ENCODE measurements at places on chromosomes 1 and 21. TPM values are rescaled to one million over a fixed set of nuclear protein-coding genes. Genes with fewer than 3 reads are reported as not detected.
A peak's percentile ranks its signal among the peaks of the same experiment; 100 is the strongest.

DNA sequence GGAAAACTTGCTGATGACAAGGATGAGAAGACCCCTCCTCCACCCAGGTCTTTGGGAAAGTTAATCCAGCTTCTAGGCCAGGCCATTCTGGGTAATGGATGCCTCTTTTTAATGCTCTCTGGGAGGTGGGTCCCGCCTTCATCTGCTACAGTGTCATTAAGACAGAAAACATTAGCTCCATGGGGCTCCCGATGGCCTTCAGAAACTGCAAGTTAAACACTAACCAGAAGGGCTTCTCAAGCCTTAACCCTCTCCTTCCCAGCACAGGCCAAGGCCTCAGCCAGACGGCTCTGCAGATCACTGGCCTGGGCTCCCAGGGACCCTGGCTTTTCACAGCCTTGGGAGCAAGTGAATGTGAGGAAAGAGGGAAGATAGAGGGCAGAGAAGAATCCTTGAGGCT lies 364.9 kb downstream of the MATN1 start:
- no peak overlapping the region for H3K27ac ChIP-seq
- DNase-seq, result no peak
- no peaks in the 10 kb centered on the region for H3K36me3 ChIP-seq
- no peaks in the 10 kb centered on the region for H3K27me3 ChIP-seq
- no peaks in the 10 kb centered on the region for H3K4me1 ChIP-seq

GRCh38 chr1:226877669-226878068 lies 7.3 kb downstream of the PSEN2 start:
- H3K27me3 ChIP-seq, result no peaks in the 10 kb centered on the region
- no peak overlapping the region for H3K27ac ChIP-seq
- peaks cover 21% of the 10 kb centered on the region for H3K4me1 ChIP-seq
- no peak for DNase-seq
- peaks cover 13% of the 10 kb centered on the region for H3K36me3 ChIP-seq

GRCh38 chr1:67674260-67675011 lies 10.6 kb upstream of the GADD45A start:
- no peak overlapping the region for H3K4me3 ChIP-seq
- H3K27me3 ChIP-seq, result no peaks in the 10 kb centered on the region
- peak; percentile 28 for DNase-seq
- H3K36me3 ChIP-seq, result no peaks in the 10 kb centered on the region
- H3K4me1 ChIP-seq, result peaks cover 12% of the 10 kb centered on the region

The SFN gene
- total RNA-seq, result 1.5 TPM

- H3K4me3 ChIP-seq, result no peak overlapping the region
- no peaks in the 10 kb centered on the region for H3K4me1 ChIP-seq
- no peak overlapping the region for H3K27ac ChIP-seq
- DNase-seq, result no peak
- H3K27me3 ChIP-seq, result no peaks in the 10 kb centered on the region
These were observed 60.7 kb downstream of the ACBD3 start for GRCh38 chr1:226125831-226126230.

The FABP3 gene
- total RNA-seq, result 2,424 TPM

The DENND2D gene
- 0.91 TPM for total RNA-seq

- H3K36me3 ChIP-seq, result no peaks in the 10 kb centered on the region
- peak within 1 kb of the TSS; percentile 48 for H3K4me3 ChIP-seq
- DNase-seq, result peak; percentile 40
- peak within 1 kb of the TSS; percentile 69 for H3K27ac ChIP-seq
- peaks cover 36% of the 10 kb centered on the region for H3K4me1 ChIP-seq
These were observed at the start of gene COL16A1 for GRCh38 chr1:31703431-31704270. Gene COL16A1, minus strand, starts transcription at chr1:31704017. Its CDS starts 1,824 bp downstream, at chr1:31702193.

The DISC1 gene
- total RNA-seq, result 2.6 TPM

DNA sequence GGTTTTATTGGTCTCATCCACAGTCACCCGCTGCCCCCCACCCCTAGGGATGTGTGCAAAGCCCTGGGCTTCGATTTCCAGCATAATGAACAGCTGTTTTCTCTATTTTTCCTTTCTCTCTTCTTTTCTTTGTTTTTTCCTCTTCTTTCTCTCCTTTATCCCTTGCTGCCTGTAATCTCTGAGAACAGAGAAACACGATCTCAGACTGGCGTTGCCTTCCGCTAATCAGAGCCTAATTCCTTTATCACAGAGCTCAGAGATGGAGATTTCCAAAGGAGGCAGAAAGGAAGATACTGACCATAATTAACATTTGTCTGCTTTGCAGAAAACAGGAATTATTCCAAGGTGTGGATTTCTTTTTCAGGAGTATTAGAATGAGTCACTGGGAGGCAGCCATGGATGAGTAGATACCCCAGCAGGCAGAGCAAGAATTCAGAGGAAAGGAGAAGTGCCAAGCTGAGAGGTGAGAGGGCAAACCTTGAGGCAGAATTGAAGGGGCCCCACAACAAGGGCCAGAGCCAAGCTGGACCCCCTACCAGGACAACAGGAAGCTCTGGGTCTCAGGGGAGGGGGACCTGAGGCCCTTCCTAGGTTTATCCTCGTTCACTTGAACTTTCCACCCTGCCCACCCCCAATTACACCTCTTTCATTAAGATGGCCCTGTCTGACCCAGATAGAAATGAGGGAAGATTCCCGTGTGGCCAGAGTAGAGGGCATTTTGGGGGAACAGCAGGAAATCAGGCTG lies 33.3 kb downstream of the MATN1 start:
- DNase-seq, result no peak
- no peaks in the 10 kb centered on the region for H3K4me1 ChIP-seq
- H3K27ac ChIP-seq, result no peak overlapping the region
- peaks cover 12% of the 10 kb centered on the region for H3K27me3 ChIP-seq
- no peaks in the 10 kb centered on the region for H3K36me3 ChIP-seq
- H3K4me3 ChIP-seq, result no peak overlapping the region

The CD1E gene
- not detected for total RNA-seq

DNA sequence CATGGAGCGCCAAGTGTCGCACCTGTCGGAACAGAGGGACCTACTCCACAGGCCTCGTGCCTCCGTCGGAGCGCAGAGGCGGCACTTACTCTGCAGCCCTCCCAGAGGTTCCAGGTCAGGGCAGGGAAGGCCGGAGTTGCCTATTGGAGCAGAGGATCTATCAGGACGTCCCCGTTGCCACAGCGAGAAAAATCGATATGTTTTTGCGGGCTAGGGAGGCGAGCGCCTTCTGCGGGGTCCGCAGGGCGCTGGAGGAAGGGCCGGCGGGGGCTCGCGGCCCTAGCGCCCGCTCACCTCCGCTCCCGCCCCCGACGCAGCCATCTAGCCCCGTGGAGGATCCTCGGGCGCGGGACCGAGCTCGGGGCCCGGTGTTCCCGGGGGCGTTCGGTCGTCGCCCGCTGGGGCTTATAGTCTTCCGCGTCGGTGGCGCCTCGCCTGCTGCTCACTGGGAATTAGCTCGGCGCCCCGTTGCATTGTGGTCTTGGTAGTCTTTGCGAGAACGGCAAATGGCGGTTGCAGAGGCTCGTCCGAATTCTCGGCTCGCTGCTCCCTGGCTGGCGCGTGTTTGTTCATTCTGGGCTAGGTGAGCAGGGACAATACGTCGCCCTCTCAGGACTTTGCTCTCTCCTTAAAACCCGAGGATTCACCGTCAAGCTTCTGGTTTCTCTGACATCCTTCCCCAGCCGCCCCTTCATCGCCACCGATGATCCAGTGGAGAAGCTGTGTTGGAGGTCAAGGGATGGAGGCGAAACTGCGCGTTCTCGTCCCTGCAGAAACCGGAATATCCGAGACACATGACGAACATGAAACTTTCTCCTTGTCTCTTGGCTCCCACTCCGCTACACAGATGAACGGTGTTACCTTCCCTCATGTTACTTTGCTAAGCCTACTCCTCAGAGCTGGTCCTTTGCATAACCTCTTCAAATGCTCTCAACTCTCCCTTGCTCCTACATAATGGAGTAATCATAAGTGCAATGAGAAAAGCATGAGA lies at the start of gene JTB:
Gene JTB (minus strand): TSS at position 425 of the 991 bp plus-strand sequence. CDS start 422 bp downstream, at position 3.
- peaks cover 20% of the 10 kb centered on the region for H3K4me1 ChIP-seq
- H3K27me3 ChIP-seq, result no peaks in the 10 kb centered on the region
- H3K4me3 ChIP-seq, result peak within 1 kb of the TSS; percentile 71
- DNase-seq, result peak; percentile 87
- no peaks in the 10 kb centered on the region for H3K36me3 ChIP-seq

DNA sequence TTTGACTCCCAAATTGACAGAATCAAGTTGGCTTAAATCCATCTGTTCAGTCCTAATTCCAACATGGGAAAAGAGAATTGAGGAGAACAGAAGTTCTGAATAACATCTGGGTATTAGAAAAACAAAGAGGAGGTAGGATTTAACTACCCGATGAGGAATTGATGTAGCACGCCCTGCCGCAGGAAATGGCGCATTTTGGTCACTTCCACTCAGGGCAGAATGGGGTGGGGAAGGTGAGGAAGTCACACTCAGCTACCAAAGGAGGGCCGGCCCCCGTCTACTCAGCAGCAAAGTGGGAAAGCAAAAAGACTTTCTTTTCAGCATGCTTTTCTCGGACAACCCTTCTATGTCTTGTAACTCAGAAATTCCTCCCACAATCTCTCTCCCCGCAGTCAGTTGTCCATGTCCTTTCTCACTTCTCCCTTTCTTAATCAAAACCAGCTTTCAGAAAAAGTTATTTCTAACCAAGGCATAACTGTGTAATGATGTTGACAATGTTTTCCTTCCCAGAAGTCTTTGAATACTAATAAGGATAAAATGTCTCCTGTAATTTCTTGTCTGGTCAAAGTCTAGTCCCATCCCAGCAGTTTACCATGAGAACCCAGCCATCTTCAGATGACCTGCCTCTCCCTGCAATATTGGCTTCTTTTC lies 60.5 kb upstream of the SIPA1L2 start:
- no peak for DNase-seq
- peaks cover 2% of the 10 kb centered on the region for H3K4me1 ChIP-seq
- no peaks in the 10 kb centered on the region for H3K27me3 ChIP-seq
- H3K36me3 ChIP-seq, result no peaks in the 10 kb centered on the region
- H3K27ac ChIP-seq, result no peak overlapping the region

The LHX8 gene
- total RNA-seq, result not detected

- H3K27ac ChIP-seq, result no peak overlapping the region
- H3K4me1 ChIP-seq, result no peaks in the 10 kb centered on the region
These were observed 243.9 kb upstream of the ZRANB2 start for GRCh38 chr1:71324671-71325267.

- DNase-seq, result peak; percentile 76
- peak overlapping the region; percentile 59 for H3K27ac ChIP-seq
- no peaks in the 10 kb centered on the region for H3K36me3 ChIP-seq
- H3K4me3 ChIP-seq, result no peak overlapping the region
- no peaks in the 10 kb centered on the region for H3K4me1 ChIP-seq
These were observed 15.5 kb upstream of the AHCTF1 start for GRCh38 chr1:246947255-246947654.

DNA sequence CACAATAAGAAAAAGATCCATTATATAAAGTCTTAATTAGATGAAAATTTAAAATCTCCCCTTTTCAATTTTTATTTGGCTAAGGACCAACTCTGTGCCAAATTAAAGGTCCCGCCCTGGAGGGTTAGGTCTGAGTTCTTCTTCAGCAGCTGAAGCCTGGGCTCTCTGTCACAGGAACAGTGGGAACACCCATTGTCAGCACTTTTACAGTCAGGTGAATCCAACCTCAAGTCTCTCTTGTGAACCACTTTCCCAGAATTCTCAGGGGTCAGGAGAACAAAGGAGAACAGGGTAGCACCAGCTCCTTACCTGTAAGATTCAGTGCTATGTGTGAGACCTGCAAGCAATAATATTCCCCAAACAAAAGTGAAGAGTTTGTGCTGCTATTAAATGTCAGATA lies 25.1 kb upstream of the HJV start:
- DNase-seq, result no peak
- no peak overlapping the region for H3K27ac ChIP-seq
- no peaks in the 10 kb centered on the region for H3K36me3 ChIP-seq
- H3K4me1 ChIP-seq, result no peaks in the 10 kb centered on the region
- H3K27me3 ChIP-seq, result no peaks in the 10 kb centered on the region

The AKT3 gene
- total RNA-seq, result 16.0 TPM

GRCh38 chr1:47686731-47687630 lies 249.1 kb downstream of the FOXD2 start:
- no peak overlapping the region for H3K4me3 ChIP-seq
- no peak for DNase-seq
- no peaks in the 10 kb centered on the region for H3K4me1 ChIP-seq
- peaks cover 15% of the 10 kb centered on the region for H3K27me3 ChIP-seq
- no peaks in the 10 kb centered on the region for H3K36me3 ChIP-seq

GRCh38 chr1:69569175-69569541 lies 1.4 kb downstream of the LRRC7 start:
- H3K4me3 ChIP-seq, result peak overlapping the region; percentile 63
- peaks cover 6% of the 10 kb centered on the region for H3K4me1 ChIP-seq
- no peaks in the 10 kb centered on the region for H3K27me3 ChIP-seq
- no peak for DNase-seq

The TMCC2 gene
- total RNA-seq, result 7.6 TPM

GRCh38 chr21:14497825-14498224 lies 48.3 kb downstream of the SAMSN1 start:
- no peak for DNase-seq
- H3K27me3 ChIP-seq, result no peaks in the 10 kb centered on the region
- no peak overlapping the region for H3K4me3 ChIP-seq
- no peaks in the 10 kb centered on the region for H3K4me1 ChIP-seq

The ARHGEF16 gene
- 0.71 TPM for total RNA-seq

The PEX19 gene
- 61.9 TPM for total RNA-seq

The SUSD4 gene
- total RNA-seq, result not detected

DNA sequence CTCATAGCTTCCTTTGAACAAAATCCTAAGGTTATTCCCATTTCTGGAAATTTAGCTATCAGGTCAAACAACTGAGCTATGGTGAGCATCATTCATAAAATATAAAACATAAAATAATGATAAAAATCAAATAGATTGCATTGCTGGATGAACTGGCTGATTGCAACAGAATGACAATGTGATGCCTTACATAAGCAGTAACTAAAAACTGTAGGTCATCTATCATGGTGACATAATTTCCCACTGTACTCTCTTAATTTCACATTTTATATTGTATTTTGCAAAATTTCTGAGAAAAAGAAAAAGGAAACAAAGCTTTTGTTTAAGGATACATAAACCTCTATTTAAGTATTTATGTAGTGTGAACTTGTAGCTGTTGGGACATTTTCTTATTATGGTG lies 4.6 kb downstream of the PTGER3 start:
- no peaks in the 10 kb centered on the region for H3K36me3 ChIP-seq
- H3K4me3 ChIP-seq, result no peak overlapping the region
- DNase-seq, result no peak
- H3K4me1 ChIP-seq, result peaks cover 6% of the 10 kb centered on the region
- peaks cover 21% of the 10 kb centered on the region for H3K27me3 ChIP-seq

The KDM5B gene
- 10.7 TPM for total RNA-seq

The CYP4Z1 gene
- 0.49 TPM for total RNA-seq

- H3K36me3 ChIP-seq, result no peaks in the 10 kb centered on the region
- no peak overlapping the region for H3K27ac ChIP-seq
These were observed 9.1 kb upstream of the C1QA start for GRCh38 chr1:22627331-22627730.

All from gastrocnemius medialis (tissue), 4 donors.